Activated CD4-positive, alpha-beta T cell treated with anti-CD3 and anti-CD28 coated beads for 24 hours (primary cell): ENCODE measurements at places on chromosomes 6 and 20.

DNA sequence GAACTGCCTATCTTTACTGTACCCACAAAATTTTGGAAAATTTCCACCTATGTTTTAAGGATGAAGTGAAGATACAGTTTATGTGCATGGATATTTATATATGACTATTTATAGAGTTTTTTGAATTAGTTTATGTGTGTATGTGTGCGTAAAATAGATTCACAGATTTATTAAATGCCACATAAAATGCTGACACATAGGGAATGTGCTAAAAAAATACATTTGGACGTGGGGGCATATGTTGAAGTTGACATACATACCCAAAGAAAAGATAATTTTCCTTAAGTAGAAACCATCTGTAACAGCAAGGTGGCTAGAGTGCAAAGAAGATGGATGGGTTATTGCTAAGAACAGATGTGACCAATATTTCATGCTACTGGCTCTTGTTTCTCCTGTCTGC is 302.1 kb upstream of the RNF217 start:
- no peak for DNase-seq

DNA sequence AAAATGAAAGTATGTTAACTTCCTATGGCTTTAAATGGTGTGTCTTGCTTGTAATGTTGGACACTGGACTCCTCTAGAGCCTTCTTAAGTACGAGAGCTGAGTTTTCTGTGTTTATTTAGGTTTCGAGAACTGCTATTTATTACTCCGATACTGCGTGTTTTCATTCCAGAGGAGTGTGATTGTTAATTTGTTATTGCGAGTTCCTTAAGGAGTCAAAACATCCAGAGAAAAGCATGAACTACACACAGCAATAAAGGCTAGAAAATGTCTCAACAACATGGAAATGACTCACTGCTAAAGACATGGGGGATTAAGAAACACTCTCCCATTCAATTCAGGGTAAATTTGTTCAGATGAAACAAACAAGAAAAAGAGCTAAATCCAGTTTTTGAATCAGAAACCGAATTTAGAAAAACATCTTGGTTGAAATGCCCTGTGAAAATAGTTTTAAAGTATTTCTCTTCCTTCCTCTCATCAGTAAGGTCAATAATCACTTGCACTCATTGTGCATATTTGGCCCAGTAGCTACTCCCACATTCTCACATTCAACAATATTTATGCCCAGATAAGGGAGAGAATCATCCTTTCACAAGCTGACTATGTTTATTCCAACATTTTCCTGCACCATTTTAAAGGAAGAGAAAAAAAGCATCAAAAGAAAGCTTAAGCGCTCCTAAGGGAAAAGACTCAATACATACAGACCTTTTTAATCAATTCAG is 36.0 kb downstream of the ATXN1 start:
- DNase-seq: no peak

DNA sequence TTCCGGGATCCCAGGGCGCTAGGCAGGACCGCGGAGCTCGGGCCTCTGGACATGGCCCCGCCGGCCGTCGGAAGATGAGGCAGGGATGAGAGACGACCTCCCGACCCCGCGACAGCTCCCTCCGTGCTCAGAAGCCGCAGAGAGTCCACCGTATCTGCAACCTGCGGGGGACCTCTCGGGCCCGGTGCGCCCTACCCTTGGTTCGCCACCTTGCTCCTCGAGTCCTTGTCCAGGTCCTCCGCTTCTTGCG is 301 bp downstream of the PPP1R3D start:
- DNase-seq: no peak

DNA sequence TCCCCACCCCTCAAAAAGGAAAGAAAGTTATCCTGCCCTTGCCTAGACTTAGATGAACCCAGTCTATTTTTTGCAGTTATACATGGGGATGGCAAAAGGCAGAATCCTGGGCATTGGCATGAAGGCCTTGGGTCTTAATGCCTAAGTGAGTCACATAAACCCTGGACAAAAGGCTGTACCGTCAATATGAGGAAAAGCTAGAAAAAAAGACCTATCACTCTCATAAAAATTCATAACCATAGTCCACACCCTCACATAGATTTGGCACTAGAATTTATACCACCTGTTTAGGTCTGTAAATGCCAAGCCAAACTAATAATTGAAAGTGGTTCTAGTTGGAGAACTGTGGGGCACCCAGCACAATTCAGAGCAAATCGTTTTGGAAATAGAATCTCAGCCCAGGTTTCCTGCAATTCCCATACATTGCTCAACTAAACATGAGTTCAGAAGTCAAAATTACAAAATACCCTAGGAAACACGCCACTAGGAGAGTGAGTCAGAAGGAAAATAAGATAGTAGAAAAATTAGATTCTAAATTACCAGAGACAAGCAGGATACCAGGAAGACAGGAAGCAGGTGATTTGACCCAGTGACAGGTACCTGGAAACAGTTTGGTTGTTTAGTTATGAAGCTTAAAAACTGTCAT is 70.4 kb upstream of the FUCA2 start:
- DNase-seq: no peak

DNA sequence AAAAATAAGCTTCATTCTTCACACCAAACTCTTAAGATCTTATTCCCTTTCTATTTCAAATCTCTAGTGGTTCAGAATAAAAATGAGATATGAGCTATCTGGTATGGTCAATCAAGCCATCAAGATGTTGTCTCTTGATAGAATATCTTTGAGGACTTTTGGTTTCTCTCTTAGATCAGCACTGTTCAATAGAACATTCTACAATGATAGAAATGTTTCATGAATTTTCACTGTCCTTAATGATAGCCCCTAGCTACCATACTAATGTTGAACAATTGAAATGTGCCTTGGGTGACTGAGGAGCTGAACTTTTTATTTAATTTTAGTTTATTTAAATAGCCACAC is 24.1 kb upstream of the HINT3 start:
- no peak for DNase-seq

DNA sequence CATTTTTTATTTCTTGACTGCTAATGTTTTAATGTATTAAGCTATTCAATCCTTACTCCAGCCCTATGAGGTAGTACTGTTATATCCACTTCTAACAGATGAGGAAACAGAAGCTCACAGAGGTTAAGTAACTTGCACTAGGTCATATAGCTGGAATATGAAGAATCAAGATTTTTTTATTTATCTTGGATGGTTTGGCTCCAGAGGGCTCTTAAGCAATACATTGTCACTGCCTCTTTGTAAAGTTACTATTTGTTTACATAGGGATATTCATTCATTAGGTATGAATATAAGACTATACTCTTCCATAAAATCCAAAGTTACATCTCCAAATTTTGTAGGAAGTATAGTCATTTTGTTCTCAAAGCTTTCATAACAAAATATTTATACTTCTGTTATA is 113.8 kb downstream of the LAMP5 start:
- no peak for DNase-seq

- no peak for DNase-seq
Measured at GRCh38 chr6:167858842-167859664, 32.3 kb downstream of the AFDN start.

DNA sequence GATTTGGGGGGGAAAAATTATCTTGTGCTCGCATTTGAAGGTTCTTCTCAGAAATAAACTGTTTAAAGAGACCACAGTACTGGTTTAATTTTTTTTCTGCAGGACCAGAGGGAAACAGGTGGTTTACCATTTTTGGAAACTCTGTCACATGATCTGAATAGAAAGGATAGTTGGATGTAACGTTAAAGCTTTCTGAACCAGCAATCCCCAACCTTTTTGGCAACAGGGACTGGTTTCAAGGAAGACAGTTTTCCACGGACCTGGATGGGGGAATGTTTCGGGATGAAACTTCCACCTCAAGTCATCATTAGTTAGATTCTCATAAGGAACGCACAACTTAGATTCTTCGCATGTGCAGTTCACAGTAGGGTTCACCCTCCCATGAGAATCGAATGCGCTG is 50.4 kb downstream of the MCM8 start:
- DNase-seq: no peak

- no peak for DNase-seq
Measured at GRCh38 chr6:3281631-3282475, 23.1 kb downstream of the PSMG4 start.
